ENCODE measurements at places on chromosomes 4 and X. TPM values are rescaled to one million over a fixed set of nuclear protein-coding genes. Genes with fewer than 3 reads are reported as not detected.

The SCD5 gene
- polyA plus RNA-seq = 1.0 TPM

GRCh38 chr4:175651756-175652310 is 160.2 kb downstream of the GPM6A start:
- DNase-seq = no peak

DNA sequence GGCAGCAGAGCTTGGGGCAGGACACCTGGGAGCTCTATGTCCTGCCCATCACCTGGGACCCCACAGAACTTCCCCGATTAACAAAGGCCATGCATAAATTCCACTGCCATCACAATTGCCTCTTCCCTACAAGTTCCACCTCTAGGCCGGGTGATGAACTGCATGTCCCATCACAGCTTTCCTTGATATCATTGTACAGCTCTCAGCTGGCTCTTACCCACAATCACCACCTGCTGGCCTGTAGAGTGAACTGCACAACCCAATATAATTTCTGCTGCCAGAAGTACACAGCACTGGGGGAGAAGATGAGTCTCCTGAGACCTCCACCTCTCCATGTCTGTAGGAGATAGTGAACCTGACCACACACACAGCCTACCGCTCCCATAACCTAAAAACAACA is 285.0 kb upstream of the AADAT start:
- no peak for DNase-seq

The C1QTNF7 gene
- polyA plus RNA-seq = 0.07 TPM

The SSR4 gene
- 451 TPM for polyA plus RNA-seq

The TBC1D14 gene
- 34.8 TPM for polyA plus RNA-seq

DNA sequence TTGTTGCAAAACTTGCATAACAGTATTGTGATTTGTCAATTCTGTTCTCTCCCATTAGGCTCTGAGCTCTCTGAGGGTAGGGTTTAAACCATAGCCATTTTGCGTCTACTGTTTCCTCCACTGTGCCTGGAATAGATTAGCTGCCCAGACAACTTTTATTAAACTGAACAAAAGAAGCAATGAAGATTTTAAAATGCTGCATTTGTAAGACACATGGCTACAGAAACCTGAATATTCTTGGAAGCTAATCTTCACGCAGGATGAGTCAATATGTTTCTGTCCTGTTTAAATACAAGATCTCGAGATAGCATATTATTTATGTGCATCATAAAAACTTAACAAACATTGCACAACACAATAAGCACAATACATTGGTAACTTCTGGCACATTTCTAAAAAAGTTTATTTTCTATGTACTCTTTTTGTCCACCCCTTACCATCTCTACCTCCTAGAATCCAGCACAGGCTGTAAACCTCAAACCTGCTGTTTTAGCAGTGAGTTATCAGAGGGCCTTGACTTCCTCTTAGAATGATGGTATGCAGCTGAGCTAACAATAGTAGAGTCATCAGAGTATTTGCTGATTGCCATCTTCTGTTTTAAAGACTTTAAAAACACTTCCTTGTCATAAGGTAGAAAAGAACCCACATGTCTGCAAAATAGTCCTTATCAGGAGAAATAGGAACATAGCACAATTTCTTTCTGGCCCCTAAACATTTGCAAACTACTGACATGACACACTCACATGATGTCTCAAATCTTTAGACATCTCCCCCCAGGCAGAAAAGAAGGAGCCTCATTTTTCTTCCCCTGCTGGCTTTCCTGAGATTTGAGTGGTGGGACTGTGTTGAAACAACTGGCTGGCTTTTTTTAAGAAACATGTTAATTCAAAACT is 10.6 kb upstream of the CCNG2 start:
- DNase-seq = no peak

The CXCL10 gene
- not detected for polyA plus RNA-seq

The STAP1 gene
- 0.93 TPM for polyA plus RNA-seq

- no peak for DNase-seq
These were observed 2.5 kb downstream of the CCNI start for GRCh38 chr4:77073106-77073809.

GRCh38 chr4:156545003-156545785 is 426.4 kb downstream of the PDGFC start:
- no peak for DNase-seq

The VEGFC gene
- polyA plus RNA-seq = not detected

The MAGEB2 gene
- not detected for polyA plus RNA-seq
